ENCODE measurements at places on chromosomes 13 and 19. TPM values are rescaled to one million over a fixed set of nuclear protein-coding genes. Genes with fewer than 3 reads are reported as not detected.
A peak's percentile ranks its signal among the peaks of the same experiment; 100 is the strongest.

GRCh38 chr19:8105471-8105870 is 43.9 kb downstream of the FBN3 start:
- DNase-seq = no peak
- H3K27ac ChIP-seq = no peak overlapping the region
- H3K4me3 ChIP-seq = no peak overlapping the region
- no peaks in the 10 kb centered on the region for H3K36me3 ChIP-seq
- peaks cover 18% of the 10 kb centered on the region for H3K27me3 ChIP-seq

DNA sequence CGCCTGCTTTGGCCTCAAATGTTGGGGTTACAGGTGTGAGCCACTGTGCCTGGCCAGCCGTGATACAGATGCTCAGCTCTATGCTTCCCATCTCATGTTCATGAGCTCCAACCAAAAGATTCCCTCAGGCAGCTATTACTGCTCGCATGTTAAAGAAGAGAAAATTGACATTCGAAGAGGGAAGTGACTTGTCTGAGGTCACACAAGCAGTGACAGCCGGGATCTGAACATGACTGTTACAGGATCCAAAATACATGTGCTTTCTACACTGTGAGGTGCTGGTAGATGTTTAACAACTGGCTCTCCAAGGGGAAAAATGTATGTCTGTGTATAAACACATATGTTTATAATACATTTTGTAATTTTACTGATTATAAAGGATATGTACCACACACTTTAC is 11.3 kb downstream of the FPR1 start:
- H3K27me3 ChIP-seq = peaks cover 13% of the 10 kb centered on the region
- no peaks in the 10 kb centered on the region for H3K4me1 ChIP-seq
- H3K36me3 ChIP-seq = no peaks in the 10 kb centered on the region
- no peak overlapping the region for H3K4me3 ChIP-seq
- no peak for DNase-seq
- H3K27ac ChIP-seq = no peak overlapping the region

- no peaks in the 10 kb centered on the region for H3K4me1 ChIP-seq
- H3K27me3 ChIP-seq = peaks cover 17% of the 10 kb centered on the region
- no peaks in the 10 kb centered on the region for H3K36me3 ChIP-seq
- no peak overlapping the region for H3K4me3 ChIP-seq
- DNase-seq = no peak
- no peak overlapping the region for H3K27ac ChIP-seq
Observed at GRCh38 chr19:14901675-14902260, 15.8 kb upstream of the OR7A17 start.

DNA sequence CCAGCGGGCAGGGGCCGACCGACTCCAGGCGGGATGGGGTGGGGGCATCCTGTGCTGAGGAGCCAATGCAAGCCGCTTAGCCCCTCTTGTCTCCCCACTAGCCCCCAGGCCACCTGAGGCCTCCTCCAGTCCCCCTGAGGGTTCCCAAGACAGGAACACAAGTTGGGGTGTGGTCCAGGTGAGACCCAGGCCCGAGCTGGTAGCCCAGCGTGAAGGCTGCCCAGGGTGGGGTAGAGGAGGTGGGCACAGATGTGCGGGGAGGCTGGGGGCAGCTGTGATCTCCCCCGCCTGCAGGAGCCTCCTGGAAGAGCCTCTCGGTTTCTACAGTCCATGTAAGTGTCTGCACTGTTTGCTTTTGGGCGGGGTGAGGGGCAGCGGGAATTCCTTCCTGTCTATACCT is 10.4 kb downstream of the TLE6 start:
- no peak overlapping the region for H3K27ac ChIP-seq
- no peaks in the 10 kb centered on the region for H3K36me3 ChIP-seq
- no peak for DNase-seq
- no peak overlapping the region for H3K4me3 ChIP-seq
- peaks cover 8% of the 10 kb centered on the region for H3K27me3 ChIP-seq

GRCh38 chr19:17680230-17680722 is 7.9 kb downstream of the UNC13A start:
- peak overlapping the region; percentile 35 for H3K4me3 ChIP-seq
- H3K27me3 ChIP-seq = peaks cover 50% of the 10 kb centered on the region
- no peaks in the 10 kb centered on the region for H3K36me3 ChIP-seq
- peaks cover 6% of the 10 kb centered on the region for H3K4me1 ChIP-seq

DNA sequence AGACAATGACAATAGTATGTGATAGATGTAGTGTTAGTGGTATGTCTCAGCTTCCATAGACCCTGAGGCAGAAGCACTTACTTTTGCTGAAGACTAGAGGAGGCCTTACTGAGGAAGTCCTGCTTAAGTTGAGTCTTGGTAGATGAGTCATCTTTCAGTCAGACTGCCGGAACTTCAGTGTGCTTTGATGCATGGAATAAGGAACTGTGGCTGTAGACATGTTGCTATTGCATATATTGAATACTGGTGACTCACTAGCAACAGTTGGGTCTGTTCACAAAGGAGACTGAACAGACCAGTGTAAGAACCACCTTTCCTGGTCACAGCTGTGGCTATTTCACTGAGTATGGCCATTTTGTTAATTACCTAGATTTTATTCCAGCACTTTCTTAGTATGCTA is 1000.6 kb downstream of the OLFM4 start:
- no peaks in the 10 kb centered on the region for H3K36me3 ChIP-seq
- H3K27ac ChIP-seq = no peak overlapping the region
- no peak overlapping the region for H3K4me3 ChIP-seq
- no peaks in the 10 kb centered on the region for H3K4me1 ChIP-seq
- DNase-seq = no peak

GRCh38 chr13:113796964-113797676 is 38.1 kb downstream of the TMEM255B start:
- no peaks in the 10 kb centered on the region for H3K36me3 ChIP-seq
- H3K27ac ChIP-seq = no peak overlapping the region
- no peak overlapping the region for H3K4me3 ChIP-seq
- H3K27me3 ChIP-seq = no peaks in the 10 kb centered on the region

GRCh38 chr19:51710163-51710562 is 13.6 kb downstream of the HAS1 start:
- no peak overlapping the region for H3K4me3 ChIP-seq
- peaks cover 7% of the 10 kb centered on the region for H3K27me3 ChIP-seq
- no peak overlapping the region for H3K27ac ChIP-seq
- H3K36me3 ChIP-seq = peaks cover 19% of the 10 kb centered on the region

DNA sequence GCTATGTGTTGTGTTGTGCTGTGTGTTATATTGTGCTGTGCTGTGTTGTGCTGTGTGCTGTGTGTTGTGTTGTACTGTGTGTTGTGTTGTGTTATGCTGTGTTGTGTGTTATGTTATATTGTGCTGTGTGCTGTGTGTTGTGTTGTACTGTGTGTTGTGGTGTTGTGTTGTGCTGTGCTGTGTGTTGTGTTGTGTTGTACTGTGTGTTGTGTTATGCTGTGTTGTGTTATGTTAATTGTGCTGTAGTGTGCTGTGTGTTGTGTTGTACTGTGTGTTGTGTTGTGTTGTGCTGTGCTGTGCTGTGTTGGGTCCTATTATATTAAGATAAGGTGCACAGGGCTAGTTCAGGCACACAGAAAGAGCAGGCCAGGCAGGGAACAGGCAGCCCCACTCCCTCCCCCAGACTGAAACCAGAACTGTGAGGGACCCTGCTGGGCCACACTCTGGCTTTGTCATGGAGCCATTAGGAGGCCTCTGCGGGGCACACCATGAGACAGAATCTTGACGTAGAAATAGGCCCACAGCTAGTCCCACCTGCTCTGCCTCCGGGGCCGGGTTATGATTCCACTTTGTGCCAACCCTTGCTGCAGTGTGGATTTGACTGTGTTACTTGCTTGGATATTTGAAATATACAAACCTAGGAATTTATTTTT is 12.1 kb downstream of the SOX1 start:
- H3K27me3 ChIP-seq = peaks cover 42% of the 10 kb centered on the region
- DNase-seq = no peak
- peaks cover 2% of the 10 kb centered on the region for H3K36me3 ChIP-seq

DNA sequence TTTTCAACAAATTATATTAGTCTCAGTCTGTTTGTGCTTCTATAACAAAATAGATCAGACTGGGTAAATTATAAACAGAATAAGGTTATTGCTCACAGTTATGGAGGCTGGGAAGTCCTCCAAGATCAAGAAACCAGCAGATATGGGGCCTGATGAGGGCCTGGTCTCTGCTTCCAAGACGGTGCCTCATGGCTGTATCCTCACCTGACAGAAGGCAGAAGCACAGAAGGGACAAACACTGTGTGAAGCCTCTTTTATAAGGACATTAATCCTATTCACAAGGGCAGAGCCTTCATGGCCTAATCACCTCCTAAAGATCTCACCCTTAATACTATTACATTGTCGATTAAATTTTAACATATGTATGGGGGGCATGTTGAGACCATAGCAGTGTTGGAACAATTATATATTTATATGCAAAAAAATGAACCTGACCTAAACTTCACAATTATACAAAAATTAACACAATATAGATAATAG is 12.7 kb downstream of the F10 start:
- no peaks in the 10 kb centered on the region for H3K27me3 ChIP-seq
- no peaks in the 10 kb centered on the region for H3K4me1 ChIP-seq
- no peak overlapping the region for H3K27ac ChIP-seq
- H3K4me3 ChIP-seq = no peak overlapping the region
- DNase-seq = no peak

ZNF880 gene
- 8.3 TPM for total RNA-seq

FXYD1 gene
- 2.3 TPM for total RNA-seq

PGLYRP2 gene
- not detected for total RNA-seq

All from activated CD4-positive, alpha-beta memory T cell treated with anti-CD3 and anti-CD28 coated beads for 36 hours (primary cell).